Effector CD8-positive, alpha-beta T cell (primary cell): ENCODE measurements at places on chromosomes 6 and 20.
A peak's percentile ranks its signal among the peaks of the same experiment; 100 is the strongest.

GRCh38 chr6:107110200-107110599 lies 5.1 kb downstream of the BEND3 start:
- DNase-seq: no peak

- no peak for DNase-seq
Observed at GRCh38 chr6:56096541-56096940, 150.8 kb downstream of the COL21A1 start.

DNA sequence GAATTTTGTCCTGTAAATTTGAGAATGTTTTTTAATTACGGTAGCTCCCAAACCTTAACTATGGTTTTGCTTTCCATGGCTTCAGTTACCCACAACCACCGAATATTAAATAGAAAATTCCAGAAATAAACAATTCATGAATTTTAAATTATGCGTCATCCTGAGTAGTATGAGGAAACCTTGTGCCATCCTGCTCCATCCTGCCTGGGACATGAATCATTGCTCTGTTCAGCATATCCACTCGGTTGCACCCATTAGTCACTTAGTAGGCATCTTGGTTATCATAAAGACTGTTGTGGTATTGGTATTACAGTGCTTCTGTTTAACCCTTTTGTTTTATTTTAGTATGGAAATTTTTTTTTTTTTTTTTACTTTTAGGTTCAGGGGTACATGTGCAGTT lies 39.7 kb downstream of the KCNS1 start:
- no peak for DNase-seq

GRCh38 chr6:137949686-137950390 lies 82.8 kb downstream of the TNFAIP3 start:
- no peak for DNase-seq

DNA sequence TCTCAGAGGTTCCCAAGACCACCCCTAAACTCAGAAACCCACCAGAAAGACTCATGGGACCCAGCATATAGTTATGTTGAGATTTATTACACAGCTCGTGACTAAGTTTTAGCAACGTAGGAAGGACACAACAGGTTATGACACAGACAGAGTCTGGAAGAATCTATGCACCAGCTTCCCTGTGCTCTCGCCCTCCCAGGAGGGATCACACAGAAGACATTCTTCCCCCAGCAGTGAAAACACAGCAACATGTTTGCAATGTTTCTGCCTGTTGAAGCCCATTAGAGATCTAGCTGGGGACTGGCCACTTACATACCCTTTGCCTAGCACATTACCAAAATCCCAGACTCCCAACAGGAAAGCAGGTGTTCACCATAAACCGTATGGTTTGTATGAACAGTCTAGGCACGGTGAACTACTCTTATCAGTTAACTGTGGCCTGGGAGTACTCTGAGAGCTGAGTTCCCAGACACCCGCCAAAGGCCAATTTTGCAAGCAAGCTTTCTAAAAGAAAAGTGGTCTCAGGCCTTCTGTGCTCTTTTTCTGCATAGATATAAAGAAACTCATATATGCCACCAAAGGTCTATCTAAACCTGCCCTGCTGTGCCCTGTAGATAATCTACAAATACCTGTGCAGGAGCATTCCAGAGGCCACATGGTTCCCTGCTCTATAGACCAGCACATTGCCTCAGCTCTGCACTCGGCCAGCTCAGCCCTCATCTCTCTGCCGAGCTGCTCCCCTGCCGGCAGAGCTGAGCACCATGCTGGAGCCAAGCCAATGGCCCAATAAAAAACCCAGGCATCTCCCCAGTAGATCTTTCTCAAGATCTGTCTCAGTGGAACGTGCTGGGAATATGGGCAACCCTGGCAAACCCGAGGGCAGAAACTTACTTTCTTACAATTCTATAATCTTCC lies 69.6 kb upstream of the SMIM28 start:
- DNase-seq: no peak

- no peak for DNase-seq
Observed at GRCh38 chr20:4765681-4766080, 44.0 kb downstream of the PRND start.

DNA sequence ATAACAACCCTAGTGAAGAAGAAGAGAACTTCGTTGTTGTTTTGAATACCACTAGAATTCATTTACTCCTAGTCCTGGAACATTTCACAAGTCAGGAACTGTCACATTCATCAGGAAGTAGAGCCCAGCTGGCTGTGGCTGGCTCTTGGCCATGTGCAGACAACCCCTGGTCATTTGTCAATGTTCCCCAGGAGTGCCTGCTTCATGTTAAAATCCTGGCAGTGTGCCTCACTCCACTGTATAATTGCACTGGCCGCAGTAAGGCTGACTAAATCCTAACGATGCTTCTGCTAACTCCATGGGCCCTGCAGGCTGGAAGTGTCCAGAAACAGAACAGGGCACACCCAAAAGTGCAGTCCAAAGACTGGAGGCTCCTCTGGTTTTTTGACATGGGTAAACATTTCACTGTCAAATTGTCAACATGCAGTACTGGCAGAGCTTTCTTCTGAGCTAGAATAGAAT lies 41.5 kb upstream of the ADGRF1 start:
- DNase-seq: no peak

DNA sequence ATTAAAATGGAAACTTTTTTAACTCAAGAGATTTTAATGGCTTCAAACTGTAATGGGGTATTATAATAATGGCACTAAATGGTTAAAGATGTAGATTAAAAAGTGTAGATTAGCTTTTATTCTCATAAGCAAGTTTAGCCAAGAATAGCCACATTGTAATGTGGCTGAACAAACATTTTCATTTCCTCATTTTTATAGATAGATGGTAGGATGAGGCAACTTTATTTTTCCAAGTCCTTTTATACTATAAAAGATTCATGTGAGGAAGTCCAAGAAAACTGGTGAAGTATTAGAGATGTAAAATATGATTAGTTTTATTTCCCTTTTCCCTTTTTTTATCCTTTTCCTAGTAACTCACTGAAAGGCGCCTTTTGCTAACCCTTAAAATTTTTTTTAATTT lies 88.8 kb downstream of the ATRN start:
- no peak for DNase-seq

GRCh38 chr20:3896853-3897583 lies 7.8 kb downstream of the PANK2 start:
- no peak for DNase-seq

GRCh38 chr6:109315341-109316110 lies 66.7 kb downstream of the CD164 start:
- DNase-seq: no peak

- DNase-seq: no peak
Observed at GRCh38 chr20:20856306-20856705, 143.9 kb upstream of the RALGAPA2 start.

GRCh38 chr6:20631549-20631924 lies 97.3 kb downstream of the CDKAL1 start:
- DNase-seq: no peak

DNA sequence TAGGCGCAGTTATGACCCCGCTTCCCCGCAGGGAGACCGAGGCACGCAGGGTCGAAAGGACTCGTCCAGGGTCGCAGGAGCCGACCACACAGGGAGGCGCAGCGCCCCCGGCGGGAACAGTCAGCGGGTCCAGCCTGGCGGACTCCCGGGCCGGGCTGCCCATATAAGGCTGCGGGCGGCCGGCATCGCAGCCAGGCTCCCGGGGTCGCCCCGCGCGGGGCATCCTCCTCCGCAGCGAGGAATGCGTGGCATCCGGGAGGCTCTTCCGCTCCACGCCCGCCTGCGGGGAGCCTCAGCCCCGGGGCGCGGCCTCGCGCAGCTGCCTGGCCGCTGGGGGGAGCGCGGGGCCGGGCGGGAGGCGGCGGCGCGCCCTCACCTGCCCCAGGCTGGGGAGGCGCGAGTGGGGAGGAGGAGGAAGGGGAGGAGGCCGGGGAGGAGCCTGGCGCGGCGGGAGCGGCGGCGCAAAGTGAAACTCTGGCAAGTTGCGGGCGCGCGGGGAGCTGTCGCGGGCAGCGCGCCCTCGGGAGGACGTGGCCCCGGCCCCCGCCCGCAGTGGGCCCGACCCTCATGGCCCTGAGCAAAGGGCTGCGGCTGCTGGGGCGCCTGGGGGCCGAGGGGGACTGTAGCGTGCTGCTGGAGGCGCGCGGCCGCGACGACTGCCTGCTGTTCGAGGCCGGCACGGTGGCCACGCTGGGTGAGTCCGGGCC lies at the start of gene SYNJ2:
TSS of gene SYNJ2 (plus strand) at position 469 of the 707 bp plus-strand sequence. CDS start at position 568, 99 bp downstream.
- DNase-seq: peak; percentile 70

GRCh38 chr6:4817551-4817950 lies 41.3 kb downstream of the CDYL start:
- DNase-seq: no peak

DNA sequence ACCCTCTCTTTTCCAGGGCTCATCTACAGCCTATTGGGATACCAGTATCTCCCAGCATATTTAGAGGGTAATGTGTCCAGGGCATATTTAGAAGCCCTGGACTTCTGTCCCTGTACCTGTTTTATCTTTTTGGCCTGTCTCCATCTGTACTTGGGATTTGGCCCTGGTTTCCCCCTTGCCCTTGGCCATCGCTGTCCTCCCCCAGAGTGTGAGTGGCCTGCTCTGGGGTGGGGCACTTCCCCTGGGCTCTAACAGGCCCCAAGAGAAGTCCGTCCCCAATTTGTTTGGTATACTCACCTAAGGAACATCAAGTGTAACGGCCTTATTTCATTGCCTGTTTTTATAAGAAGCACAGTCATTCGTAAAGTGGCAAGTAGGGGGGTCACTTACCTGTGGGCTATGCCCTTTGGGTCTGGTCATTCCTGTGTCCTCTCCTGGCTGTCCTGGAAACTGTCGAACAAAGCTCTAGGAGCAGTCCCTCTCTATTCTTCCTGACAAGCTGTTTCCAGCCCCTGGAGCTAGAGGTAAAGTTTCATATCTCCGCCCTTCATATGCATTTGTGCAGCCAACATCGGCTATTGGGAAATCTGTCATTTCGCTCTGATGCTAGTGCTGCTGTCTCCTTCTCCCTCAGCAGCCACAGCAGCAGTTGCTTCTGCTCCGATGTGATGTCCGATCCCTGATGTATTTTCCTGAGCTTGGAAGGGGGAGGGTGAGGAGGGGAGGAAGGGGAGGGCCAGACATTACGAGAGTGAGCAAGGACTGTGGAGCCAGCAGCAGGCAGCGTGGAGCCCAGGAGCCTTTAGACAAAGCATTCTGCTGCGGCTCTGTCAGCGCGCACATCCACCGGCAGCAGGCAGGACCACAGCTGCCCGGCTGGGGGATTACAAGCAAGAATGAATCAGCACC lies 83.4 kb downstream of the TCP11 start:
- DNase-seq: no peak

- DNase-seq: no peak
Observed at GRCh38 chr20:24892931-24893330, 56.1 kb upstream of the CST7 start.

DNA sequence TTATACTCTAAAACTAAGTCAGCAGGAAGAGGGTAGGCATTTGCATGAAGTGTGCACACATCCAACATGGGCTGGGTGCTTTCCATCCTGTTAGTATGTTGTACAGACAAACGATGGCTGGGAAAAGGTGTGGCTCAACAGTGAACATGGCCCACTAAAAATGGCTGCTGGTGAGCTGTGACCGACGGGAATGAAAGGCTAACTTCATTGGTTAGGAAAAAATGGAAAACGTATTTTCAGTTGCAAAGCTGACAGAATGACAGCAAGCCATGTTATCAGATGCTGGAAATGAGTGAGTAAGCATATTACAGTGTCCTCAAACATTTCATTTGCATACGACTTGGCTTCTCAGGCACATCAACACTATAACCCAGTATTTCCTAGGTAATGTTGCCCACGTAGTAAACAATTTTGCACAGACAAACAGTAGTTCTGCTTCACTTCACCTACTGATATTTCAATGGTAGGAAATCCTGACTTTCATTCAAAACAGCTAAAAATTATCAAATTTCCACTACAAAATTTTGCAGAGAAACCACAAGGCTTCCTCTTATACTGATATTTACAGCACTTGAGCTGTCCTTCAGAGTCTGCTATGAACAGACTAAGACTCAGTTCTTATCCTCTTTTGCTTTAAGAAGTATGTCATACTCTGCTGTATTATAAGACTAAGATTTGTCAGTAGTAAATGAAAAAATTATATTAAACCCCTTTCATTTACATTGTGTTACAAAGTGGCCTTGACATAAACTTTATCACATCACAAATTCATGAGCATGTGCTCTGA lies 98.9 kb downstream of the IRF4 start:
- DNase-seq: no peak

DNA sequence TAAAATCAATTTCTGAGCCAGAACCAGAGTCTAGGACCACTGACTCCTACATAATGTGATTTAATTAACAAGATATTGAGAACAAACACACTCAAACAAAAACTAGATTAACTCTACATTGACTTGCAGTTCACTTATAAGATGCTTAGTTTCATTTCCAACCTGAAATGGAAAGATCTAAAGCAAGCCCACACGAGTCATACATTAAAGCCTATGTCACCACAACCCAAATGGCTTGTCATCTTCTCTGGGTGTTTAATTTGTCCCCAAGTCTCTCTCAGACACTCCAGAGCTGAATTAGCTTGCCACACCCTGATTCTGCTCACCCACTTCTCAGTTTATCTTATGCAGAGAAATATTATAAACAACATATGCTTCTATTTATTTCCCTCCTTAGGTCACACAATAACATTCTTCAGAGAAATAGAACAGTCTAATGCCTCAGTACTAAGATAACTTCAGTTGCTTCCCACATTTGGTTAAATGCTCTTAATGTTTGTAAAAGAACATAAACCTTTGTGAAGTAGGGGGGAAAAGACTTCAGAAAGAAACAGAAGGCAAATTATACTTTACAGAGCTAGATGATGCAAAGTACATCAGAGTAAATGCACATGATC lies 8.8 kb upstream of the FBXO30 start:
- no peak for DNase-seq

- DNase-seq: no peak
Observed at GRCh38 chr6:143402721-143403336, 47.7 kb downstream of the ADAT2 start.

- DNase-seq: no peak
Observed at GRCh38 chr6:47161176-47161687, 119.1 kb upstream of the ADGRF1 start.

DNA sequence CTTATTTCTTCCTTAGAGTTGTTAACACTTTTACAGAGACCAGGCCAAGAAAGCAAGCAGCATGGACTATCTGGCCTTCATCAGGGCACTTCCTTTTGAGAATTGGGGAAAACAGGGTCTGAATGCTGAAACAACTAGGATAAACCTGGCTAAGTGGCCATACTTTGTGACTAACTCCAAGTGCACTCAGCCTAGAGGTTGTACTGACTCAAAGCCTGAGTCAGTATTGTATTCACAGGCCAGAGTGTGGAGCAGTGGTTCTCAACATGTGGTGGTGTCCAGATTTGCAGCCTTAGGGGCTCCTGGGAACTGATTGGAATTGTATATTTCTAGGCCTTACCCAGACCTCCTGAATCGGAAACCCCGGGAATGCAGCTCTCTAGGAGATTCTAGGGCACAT lies 20.1 kb downstream of the SEC23B start:
- DNase-seq: no peak

GRCh38 chr6:130020073-130020906 lies 1.9 kb downstream of the L3MBTL3 start:
- peak; percentile 33 for DNase-seq

DNA sequence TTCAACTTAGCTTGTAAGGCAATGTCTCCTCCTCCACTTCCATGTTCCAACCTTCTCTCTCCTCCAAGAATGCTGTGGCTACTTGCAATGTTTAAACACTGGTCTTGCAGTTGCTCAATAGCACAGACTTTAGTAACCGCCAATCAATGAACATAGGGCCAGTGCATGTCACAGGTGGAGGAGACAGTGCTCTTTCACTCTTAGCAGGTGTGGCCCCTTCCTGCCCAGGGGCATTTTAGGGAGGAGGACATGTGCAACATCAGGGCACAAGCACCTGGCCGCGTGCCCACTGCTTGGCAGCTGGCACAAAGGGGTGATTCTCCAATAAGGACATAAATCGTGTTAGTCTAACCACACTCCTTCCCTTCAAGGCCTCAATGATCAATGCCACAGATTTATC lies 41.3 kb downstream of the ADGRF1 start:
- no peak for DNase-seq

GRCh38 chr6:127917766-127918165 lies 16.9 kb upstream of the THEMIS start:
- no peak for DNase-seq
